ENCODE measurements at places on chromosomes 6 and 20.

DNA sequence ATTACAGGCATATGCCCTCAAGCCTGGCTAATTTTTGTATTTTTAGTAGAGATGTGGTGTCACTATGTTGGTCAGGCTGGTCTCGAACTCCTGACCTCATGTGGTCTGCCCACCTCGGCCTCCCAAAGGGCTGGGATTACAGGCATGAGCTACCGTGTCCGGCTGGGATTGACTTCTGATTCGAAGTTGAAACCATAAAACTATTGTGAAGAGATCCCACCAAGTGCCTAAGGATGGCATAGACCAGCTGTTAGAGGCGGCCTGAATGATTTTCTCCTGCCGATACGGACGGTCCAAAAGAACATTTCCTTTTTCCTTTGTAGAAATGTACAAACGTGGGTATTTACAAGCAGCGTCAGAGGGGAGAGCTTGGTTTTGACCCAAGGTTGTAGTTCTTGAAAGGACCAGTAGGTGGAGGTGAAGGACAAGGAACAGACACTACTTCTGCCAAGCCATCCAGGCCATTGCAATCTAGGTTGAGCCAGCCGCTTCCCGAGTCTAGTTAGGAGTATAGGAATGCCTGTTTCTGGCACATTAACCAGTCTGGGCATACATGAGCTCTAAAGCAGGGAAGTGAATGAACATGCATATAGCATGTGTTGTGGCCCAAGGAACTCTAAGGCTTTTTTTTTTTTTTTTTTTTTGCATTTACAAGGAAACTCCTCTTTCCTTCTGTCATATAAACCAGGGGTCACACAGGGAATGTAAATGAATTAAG is 29.0 kb downstream of the MOCS3 start:
- DNase-seq, result peak; percentile 13

DNA sequence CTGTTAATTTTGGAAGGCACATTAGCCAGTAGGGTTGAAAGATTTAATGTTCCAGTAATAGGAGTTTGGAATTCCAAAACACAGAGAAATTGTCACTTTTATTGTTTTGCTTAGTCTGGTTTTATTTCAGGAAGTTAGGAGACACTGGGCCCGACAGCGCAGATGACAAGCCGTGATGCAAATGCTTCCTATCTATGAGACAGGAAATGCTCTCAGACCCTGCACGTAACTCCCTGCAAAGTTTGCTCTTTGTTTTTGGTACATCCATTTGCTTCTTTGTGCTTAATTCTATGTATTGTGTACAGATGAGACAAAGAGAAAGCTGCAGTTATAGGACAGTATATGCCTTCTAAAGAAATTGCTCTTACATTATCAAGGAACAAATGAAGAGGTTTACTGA is 201.6 kb upstream of the SGK1 start:
- no peak for DNase-seq

DNA sequence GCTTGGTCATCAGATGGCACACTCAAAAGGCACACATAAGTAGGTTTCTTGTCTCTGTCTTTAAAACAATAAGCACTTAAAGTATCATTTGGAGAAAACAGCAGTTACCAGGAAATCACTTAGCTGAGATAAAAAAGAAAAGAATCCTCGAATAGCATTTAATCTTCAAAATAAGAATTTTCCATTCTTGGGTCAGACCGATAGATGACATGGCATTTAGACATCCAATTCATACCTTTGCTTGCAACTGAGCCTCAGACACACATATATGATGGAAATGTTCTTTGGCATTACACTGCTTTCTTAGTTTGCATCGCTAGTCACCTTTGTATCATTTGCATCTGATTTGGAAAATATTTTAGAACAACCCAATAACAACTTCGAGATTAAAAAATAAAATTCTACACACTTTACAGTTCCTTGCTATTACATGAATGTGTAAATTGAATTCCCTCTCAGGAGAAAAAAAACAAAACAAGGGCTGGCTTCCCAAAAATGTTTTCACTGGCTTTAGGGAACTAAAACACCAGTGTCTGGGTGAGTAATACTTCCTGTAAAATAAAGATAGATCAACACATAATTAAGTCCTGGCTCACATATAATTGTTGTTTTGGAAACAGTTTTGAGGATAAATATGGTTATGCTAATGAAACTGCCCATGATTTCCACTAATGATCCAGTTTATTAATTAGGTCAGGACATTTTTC is 1.3 kb upstream of the RNF217 start:
- DNase-seq, result no peak

- peak; percentile 39 for DNase-seq
These were observed 1.1 kb downstream of the CEBPB start for GRCh38 chr20:50191544-50192363.

GRCh38 chr6:138307816-138308730 is 69.6 kb upstream of the SMIM28 start:
- no peak for DNase-seq

DNA sequence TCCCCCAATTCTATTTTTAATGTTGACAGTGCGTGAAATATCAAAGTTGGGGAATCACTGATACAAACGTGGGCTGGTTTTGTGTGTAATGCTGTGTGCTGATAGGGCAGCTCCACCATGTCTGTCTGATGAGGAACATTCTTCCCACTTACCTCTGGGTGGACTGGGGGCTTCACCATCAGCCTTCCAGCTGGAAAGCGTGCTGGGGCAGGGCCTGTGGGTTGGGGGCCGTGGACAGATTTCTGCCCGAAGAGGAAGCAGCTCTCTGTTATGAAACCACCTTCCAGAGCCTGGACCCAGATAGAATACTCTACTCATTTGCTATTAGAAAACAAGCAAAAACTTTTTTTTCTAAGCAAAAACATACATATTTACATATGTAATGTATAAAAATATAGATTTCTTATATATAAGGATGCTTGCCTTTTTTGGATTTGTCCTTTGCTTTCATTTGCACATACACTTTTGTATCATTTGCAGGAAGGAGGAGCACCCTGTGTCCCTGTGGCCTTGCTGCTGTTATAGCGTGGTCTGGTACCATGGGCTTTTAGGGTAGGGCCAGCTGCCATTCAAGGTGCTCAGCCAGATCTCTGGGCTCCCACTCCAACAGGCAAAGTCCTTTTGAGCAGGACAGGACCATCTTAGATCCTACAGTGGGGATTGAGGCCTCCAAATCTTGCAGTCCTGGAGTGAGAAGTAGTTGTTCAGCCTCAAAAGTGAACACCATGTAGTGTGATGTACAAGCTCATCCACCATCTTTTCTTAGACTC is 48.1 kb downstream of the DUSP22 start:
- no peak for DNase-seq

DNA sequence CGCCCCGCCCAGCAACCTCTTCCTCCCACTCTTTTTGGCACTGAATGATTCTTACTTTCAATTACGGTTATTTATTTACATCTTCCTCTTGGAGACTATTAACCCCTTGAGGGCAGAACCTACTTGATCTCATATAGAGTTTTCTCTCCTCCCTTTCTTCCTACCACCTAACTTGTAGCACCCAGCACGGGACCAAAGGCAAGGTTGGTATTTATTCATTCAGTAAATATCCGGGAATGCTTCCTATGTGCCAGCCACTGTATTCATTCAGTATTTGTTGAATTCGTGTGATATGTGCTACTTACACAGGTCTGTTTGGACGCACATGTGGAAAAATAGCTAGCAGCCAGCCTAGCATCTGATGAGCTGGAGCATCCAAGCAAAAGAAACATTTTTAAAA is 1.3 kb upstream of the CNKSR3 start:
- no peak for DNase-seq

DNA sequence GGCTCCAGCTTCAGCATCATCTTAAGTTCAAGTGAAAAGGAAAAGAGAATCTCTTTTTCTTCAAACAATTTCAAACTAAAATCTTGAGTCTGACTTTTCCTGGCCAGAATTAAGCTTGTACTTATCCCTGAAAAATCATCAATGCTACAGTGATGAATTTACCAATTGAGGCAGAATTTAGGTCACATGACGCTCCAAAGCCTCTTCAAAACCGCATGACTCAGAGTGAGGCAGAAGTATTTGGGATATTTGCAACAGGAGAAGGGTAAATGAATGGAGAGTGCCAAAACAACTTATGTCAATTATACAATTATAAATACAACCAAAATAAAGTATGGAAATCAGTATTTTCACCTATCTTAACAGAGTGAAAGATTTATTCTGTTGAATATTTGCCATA is 515.5 kb downstream of the COL12A1 start:
- no peak for DNase-seq

DNA sequence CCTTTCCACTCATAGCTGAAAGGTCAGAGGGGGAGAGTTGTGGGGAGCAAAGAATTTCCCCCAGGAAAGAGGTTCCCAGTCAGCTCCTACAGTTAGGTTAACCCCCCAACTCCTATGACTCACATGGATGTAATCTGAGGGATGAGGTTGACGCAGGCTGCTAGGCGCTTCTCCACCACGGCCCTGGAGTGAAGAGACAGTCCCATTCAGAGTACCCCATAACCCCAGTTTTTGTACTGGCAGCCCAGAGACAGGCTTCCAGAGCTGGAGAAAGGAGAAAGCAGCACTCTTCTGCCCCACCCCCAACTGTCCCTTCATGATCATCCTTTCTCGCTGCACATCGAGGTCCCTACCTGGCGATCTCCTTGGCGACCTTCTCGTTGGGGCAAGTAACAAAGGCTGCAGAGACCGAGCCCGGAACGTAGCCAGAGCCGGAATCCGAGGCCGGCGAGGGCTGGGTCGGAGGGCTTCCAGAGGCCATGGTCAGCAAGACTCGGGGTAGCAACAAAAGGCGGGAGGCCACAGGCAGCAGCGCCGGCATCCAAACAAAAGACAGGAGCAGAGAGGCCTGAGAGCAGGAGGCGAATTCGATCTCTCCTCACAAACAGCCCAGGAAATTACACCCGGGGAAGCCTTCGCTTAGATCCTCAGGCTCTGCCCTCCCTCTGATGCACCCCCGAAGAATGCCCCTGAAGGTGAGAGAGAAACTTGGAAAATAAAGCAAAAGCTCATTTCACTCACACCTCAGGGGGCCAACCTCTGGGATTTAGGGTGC is 592 bp downstream of the CUTA start:
- no peak for DNase-seq

DNA sequence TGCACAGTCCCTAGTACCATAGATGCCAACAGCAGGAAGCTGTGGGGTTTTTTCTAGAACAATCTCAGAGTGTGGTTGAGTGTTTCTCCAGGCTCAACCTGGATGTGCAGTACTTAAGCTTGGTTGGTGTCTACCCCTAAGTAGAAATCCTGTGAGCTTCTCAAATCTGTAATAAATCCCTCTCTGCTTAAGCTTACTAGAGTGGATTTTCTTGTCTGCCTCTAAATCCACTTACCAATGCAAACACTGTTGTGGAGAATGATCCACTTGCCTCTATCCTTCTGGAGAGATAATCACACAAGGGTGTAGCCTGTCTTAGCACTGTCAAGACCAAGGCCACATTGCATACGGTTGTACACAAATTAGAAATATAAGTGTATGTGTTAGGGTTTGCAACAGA is 43.3 kb upstream of the CLIC5 start:
- no peak for DNase-seq

GRCh38 chr20:16671753-16672152 is 58.1 kb upstream of the SNRPB2 start:
- DNase-seq, result no peak

- no peak for DNase-seq
These were observed 262.0 kb downstream of the SYNE1 start for GRCh38 chr6:152375197-152375596.
